ENCODE measurements at places on chromosomes 13 and 19.

DNA sequence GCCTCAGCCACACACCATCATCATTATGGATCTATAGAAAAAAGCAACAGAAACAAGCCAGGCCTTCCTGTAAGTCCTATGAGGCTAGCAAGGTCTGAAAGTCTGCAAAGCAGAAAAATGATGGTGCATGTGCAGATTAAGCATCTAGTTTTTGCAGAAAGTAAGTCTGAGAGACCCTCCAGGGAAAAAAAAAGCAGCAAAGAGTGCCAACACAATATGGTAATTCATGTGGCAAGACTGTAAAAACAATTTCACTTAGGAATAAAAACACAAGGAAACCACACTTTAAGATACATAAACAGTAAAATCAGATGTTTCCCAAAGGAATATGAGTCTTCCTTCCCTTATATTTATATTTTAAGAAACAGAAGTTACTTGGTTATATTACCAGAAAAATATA lies 112.3 kb upstream of the FBXL3 start:
- DNase-seq, result no peak

DNA sequence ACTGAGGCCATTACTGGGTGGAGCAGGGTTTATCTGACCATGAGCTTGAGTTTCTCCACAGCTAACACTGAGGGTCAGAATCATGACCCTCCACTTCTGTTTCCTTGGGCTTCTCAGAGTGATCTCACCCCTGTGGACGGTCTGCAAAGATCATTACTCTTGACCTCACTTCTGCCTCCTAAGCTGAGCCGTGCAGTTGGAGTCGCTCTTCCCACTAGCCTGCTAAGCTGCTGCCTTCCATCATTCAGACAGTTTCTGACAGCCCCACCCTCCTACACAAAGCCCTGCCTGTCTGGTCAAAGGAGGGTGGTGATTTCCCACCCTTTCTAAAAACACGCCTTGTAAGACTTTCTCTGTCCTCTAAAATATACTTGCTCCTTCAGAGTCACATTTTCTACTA lies 9.3 kb upstream of the FRY start:
- no peak for DNase-seq

DNA sequence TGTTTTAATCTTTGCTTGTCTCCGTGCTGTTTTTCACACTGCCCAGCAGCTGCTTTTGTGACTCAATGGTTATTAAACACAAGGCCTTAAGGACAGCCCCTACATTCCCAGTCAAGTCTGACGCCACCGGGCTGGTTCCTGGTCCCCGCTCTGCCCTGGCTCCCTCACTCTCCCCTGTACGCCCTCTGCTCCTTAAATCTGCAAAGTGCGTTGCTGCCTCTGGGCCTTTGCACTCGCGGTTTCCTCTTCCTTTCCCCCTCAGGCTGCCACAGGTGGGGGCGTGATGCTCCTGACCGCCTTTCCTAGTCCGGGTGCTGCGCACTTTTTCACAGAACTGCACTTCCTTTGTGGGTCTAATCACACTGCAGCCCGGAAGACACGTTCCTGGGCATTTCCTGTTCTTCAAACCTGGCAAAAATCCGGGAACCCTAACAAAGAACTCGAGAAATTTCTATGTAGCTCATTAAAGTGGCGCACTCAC lies 25.6 kb downstream of the NOSIP start:
- DNase-seq, result no peak

DNA sequence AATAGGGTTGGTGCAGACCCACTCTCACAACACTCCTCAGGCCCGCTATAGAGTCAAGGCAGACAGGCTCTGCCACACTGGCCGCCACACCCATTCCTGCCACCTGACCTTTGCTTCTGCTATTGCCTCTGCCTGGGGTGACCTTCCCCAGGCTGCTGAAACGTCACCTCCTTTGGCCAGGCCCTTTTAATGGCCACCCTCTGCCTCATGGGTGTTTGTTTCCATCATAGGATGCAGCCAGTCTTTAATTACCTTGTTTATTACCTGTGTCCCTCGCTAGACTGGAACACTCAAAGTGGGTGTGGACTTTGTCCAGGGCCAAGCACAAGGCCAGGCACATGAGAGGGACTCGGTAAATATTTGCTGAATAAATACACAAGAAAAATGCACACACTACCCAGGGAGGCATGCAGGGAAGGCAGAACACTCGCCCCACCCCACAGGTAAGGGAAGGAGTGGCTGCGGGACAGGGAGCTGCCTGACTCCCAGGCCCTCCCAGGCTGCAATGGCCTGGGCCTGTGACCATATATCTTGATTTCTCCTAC lies 3.2 kb downstream of the LSM4 start:
- DNase-seq, result no peak

- DNase-seq, result no peak
Observed at GRCh38 chr13:110162866-110163658, 143.9 kb downstream of the COL4A1 start.

- no peak for DNase-seq
Observed at GRCh38 chr13:30418717-30419459, 3.4 kb upstream of the UBE2L5 start.

DNA sequence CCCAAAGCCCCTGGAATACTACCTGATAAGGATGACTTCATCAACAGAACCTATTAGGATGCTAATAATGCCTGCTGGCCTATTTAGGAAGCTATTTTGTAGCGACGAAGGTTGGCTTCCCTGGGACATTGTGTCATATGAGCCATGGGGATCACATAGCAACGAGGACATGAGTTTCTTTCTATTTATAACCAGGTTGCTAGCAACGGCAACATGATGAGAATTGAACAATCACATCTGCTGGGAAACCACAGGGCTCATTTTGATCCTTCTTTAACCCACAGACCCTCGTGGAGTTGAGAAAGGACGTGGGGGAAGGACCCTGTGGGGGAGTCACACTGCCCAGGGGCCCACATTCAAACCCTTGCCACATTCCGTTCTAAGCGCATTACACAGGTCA lies 172.2 kb downstream of the COL4A1 start:
- no peak for DNase-seq

DNA sequence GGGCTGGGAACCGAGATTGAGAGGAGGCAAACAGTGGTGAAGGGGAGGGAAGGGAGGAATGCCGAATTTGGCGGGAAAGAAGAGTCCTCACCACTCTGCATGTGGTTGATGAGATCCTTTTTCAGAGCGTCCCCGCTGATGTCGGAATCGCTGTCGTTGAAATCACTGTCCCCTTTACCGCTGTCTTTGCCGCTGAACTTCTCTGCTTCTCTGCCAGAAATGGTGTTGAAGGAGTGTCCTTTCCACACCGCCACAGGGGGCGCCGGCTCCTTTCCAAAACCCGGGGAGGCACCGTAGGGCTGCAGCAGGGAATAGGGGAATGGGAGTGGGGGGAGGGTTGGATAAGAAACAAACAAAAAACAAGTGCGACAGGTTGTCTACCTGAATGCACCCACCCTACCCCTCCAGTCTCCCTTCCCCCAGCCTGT lies 3.1 kb downstream of the PCDH8 start:
- no peak for DNase-seq

- peak; percentile 84 for DNase-seq
Observed at GRCh38 chr19:39038098-39038497, 5.7 kb upstream of the FBXO27 start.

DNA sequence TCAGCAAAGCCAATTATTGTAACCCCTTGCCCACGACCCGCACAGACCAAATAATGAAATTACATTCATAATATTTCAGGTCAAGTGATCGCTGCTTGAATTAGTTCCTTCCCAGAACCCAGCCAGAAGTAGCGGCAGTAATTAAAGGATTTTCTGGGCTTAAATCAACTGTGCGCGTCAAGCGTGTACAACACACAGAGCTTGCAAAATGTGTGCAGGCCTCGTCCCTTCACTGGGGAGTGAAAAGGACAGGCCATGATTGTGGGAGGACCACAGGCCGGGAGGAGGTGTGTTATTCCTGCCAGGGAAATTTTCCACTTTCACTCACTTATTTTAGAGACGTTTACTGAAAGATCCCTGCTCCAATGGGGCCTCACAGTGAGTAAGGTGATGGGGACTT lies 84.9 kb downstream of the CHST8 start:
- DNase-seq, result no peak

Data from cerebellar cortex (tissue), 1 donor.